ENCODE measurements at places on chromosomes 13 and 19. TPM values are rescaled to one million over a fixed set of nuclear protein-coding genes. Genes with fewer than 3 reads are reported as not detected.

Gene ADM5
- 1.4 TPM for total RNA-seq

Gene SLITRK1
- not detected for total RNA-seq

Gene SLC25A41
- not detected for total RNA-seq

Gene RASIP1
- total RNA-seq = 7.7 TPM

Gene ZNF93
- 9.8 TPM for total RNA-seq

Gene SHANK1
- not detected for total RNA-seq

Gene MISP3
- 4.6 TPM for total RNA-seq

Gene ZNF557
- 18.3 TPM for total RNA-seq

Gene ZNF543
- total RNA-seq = 14.8 TPM

Gene HNRNPM
- total RNA-seq = 84.8 TPM

Gene NCAN
- total RNA-seq = not detected

Gene POU2F2
- total RNA-seq = 2.9 TPM

Gene CEBPG
- 23.4 TPM for total RNA-seq

Gene LHB
- not detected for total RNA-seq

Gene MYO1F
- 11.3 TPM for total RNA-seq

Gene ZNF681
- total RNA-seq = 1.1 TPM

Gene ZNF331
- 46.5 TPM for total RNA-seq

Gene GARIN5A
- 0.98 TPM for total RNA-seq

Gene TRPC4
- 0.32 TPM for total RNA-seq

Gene LILRA2
- 6.9 TPM for total RNA-seq

Gene UCHL3
- 33.2 TPM for total RNA-seq

Gene SIGLEC9
- 7.0 TPM for total RNA-seq

Gene LRRC25
- total RNA-seq = 3.9 TPM

Gene ZSCAN5B
- not detected for total RNA-seq

Gene DACH1
- total RNA-seq = 13.9 TPM

Gene SIGLEC11
- 0.59 TPM for total RNA-seq

Gene IGFL2
- total RNA-seq = not detected

Gene PDX1
- not detected for total RNA-seq

Gene RFPL4AL1
- total RNA-seq = not detected

Measured in breast epithelium (tissue), 4 donors.